ENCODE measurements at places on chromosomes 13 and 19.

GRCh38 chr13:65808061-65808460 lies 1422.1 kb downstream of the PCDH9 start:
- no peak for DNase-seq
- no peak overlapping the region for H3K4me3 ChIP-seq
- no peaks in the 10 kb centered on the region for H3K4me1 ChIP-seq

GRCh38 chr19:57282011-57282643 lies 1.8 kb downstream of the ZNF460 start:
- H3K4me1 ChIP-seq: peaks cover 41% of the 10 kb centered on the region
- H3K36me3 ChIP-seq: peaks cover 40% of the 10 kb centered on the region
- H3K27me3 ChIP-seq: no peaks in the 10 kb centered on the region
- no peak overlapping the region for H3K27ac ChIP-seq
- no peak for DNase-seq

GRCh38 chr13:77533875-77534788 lies 1.4 kb upstream of the SCEL start:
- no peak overlapping the region for H3K4me3 ChIP-seq
- H3K27me3 ChIP-seq: no peaks in the 10 kb centered on the region
- H3K36me3 ChIP-seq: no peaks in the 10 kb centered on the region

DNA sequence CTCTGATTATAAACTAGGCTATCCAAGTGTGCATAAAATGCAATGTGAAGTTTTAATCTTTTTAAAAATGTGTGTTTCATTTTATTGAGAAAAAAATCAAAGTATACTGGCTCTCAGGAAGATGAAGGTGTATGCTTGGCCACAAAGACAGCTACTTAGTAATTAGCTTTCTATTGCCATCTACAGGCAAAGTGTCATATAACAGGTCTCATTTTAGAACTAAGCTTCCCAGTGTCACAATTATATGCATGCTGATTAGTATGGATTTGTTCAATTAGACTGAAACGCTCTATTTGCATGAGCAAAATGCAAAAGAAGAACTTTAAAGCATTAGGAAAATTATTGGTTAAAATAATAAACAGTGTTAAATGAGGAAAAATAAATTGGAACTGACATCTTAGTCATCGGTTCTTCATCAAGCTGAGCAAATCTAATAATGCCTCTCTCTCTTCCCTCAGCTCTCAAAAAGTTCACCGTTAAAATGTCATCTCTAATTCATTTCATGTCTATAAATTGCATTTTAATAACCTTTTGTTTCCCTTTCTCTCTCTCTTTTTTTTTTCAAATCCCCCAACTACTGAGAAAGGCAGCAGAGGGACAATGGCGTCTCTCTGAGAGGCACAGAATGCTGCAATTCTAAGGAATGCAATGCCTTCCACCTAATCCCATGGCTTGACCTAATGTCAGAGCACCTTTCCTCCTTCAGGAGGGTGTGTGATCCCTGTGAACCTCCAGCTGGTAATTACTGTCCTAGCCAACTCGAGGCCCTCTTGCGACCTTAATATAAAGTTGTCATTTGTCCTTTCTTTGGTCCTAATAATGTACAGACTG lies 313.1 kb upstream of the MAB21L1 start:
- no peak overlapping the region for H3K27ac ChIP-seq
- H3K36me3 ChIP-seq: no peaks in the 10 kb centered on the region
- no peaks in the 10 kb centered on the region for H3K4me1 ChIP-seq
- no peak overlapping the region for H3K4me3 ChIP-seq

GRCh38 chr19:21410166-21410565 lies 13.2 kb downstream of the ZNF493 start:
- no peak overlapping the region for H3K27ac ChIP-seq
- H3K4me1 ChIP-seq: no peaks in the 10 kb centered on the region
- H3K27me3 ChIP-seq: no peaks in the 10 kb centered on the region
- no peak for DNase-seq
- H3K36me3 ChIP-seq: peaks cover 67% of the 10 kb centered on the region

GRCh38 chr13:27794921-27795717 lies 2.8 kb downstream of the GSX1 start:
- H3K36me3 ChIP-seq: no peaks in the 10 kb centered on the region
- no peak for DNase-seq
- H3K27me3 ChIP-seq: peaks cover 97% of the 10 kb centered on the region
- H3K27ac ChIP-seq: no peak overlapping the region
